ENCODE measurements at places on chromosomes 12 and 14. TPM values are rescaled to one million over a fixed set of nuclear protein-coding genes. Genes with fewer than 3 reads are reported as not detected.

- no peaks in the 10 kb centered on the region for H3K4me1 ChIP-seq
- no peak overlapping the region for H3K4me3 ChIP-seq
- no peaks in the 10 kb centered on the region for H3K36me3 ChIP-seq
- H3K27me3 ChIP-seq, result no peaks in the 10 kb centered on the region
Observed at GRCh38 chr12:4979737-4980136, 63.9 kb upstream of the KCNA5 start.

DNA sequence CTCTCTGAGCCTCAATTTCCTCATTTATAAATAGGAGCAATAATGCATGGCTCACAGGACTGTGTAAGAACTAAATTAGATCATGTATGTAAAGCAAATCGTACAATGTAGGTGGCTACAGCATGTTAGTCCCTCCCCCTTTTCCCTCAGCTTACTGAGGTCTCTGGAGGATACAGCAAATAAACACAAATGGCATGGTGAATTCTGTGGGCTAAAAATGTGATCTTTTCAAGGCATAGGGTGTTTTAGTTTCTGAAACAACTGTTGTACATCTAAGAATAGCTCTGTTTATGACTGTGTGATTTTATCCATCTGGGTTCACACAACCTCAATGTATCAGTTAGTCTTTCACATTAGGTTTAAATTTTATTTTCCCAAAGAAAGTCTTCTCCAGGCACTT lies 121.2 kb upstream of the PLEKHG7 start:
- H3K36me3 ChIP-seq, result no peaks in the 10 kb centered on the region
- H3K27me3 ChIP-seq, result no peaks in the 10 kb centered on the region
- H3K27ac ChIP-seq, result no peak overlapping the region
- no peak for DNase-seq

DNA sequence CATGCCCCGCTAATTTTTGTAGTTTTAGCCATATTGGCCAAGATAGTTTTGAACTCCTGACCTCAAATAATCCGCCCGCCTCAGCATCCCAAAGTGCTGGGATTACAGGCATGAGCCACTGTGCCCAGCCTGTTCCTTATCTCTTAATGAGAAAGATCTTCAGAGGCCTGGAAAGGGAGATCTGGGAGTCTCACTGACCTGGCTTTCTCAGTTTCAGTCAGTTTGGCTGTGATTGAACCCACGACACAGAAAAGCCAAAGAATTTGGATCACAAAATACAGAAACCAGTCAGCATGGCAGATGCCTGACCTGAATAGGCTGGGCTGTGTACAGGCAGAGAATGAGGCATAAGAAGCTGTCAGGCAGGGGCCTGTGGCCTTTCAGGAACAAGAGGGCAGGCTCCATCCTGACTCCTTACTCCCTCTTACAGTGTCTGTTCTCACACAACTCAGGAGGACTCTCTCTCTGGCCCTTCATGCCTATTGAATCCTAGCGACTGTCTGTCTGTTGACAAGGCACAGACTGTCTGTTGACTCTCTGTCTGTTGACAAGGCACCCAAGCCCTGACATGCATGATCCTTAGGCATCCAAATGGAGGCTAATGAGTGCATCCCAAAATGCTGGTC lies 366.5 kb upstream of the CCDC196 start:
- H3K4me3 ChIP-seq, result no peak overlapping the region
- no peaks in the 10 kb centered on the region for H3K4me1 ChIP-seq
- H3K27me3 ChIP-seq, result no peaks in the 10 kb centered on the region
- H3K36me3 ChIP-seq, result no peaks in the 10 kb centered on the region
- no peak for DNase-seq

DNA sequence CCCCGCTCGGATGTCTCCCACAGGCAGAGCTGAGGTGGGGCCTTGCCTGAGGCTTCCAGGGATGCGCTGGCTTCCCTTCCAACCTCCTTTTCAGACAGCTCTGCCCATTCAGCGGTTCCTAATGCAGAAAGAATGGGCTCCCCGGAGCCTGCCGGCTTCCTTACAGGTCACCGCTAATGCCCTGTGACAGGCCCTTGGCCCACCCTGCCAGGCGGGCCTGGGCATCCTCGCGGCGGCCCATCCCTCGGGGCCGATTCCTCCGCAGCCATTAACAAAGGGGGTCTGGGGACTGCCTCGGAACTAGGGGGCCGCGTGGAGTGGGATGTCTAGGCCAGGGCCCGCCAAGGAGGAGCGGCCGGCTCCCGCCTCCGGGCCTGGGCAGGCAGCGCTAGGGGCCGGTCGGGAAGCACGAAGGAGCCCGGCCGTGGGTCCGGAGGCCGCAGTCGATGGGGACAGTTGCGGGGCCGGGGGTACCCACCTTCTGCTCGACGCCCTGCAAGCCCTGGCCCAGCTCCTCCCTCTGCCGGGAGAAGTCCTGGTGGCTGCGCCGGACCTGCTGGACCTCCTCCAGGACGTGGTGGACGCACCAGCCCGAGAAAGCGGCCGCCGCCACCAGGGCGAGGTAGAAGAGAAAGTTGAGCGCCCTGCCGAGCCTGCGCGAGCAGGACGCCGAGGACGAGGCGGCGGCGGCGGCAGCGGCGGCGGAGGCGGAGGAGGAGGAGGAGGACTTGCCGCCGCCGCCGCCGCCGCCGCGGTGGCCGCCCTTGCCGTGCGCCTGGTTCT lies 738 bp downstream of the CKAP4 start:
- DNase-seq, result peak; percentile 92
- H3K36me3 ChIP-seq, result no peaks in the 10 kb centered on the region
- peak overlapping the region; percentile 90 for H3K27ac ChIP-seq

DNA sequence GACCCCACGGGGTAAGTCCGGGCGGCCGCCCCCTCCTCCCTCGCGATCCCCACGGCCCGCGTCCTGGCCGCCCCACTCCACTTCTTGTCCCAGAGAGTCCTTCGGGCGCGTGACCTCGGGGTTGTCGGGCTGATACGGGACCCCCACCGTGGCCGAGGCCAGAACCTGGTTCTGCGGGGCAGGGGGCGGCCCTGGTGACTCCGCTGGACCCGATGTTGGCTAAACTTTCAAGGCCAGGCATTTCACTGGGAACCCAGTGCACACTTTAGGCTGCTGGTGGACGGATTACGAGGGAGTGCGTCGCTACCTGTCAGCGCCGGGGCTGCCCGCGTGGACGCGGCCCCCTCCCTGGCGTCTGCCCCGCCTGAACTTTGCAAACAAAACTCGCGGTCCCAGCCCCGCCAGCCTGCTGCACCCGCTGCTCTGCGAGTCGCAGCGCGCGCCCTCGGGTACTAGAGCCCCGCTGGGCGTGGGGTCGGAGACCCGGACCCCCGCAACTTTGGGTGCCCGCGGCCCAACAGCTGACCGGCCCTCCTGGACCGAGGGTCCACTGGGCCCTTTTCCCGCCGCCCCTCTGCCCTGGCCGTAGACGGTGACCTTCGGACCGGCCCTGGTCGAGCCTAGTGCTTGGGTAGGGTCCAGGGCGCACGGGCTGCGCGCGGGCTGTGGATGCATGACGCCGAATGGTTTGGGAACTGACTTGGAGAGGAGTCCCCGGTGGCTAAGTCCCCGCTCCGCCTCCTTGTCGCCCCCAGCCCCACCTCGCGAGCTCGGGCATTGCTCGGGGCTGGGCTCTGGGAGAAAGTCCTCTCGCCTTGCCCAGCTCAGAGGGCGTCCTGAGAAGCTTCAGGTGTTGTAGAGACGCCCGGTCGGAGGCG lies 624 bp downstream of the RIN3 start:
- DNase-seq, result peak; percentile 89
- peak overlapping the region; percentile 81 for H3K4me3 ChIP-seq
- peaks cover 80% of the 10 kb centered on the region for H3K4me1 ChIP-seq
- peaks cover 19% of the 10 kb centered on the region for H3K27me3 ChIP-seq

DNA sequence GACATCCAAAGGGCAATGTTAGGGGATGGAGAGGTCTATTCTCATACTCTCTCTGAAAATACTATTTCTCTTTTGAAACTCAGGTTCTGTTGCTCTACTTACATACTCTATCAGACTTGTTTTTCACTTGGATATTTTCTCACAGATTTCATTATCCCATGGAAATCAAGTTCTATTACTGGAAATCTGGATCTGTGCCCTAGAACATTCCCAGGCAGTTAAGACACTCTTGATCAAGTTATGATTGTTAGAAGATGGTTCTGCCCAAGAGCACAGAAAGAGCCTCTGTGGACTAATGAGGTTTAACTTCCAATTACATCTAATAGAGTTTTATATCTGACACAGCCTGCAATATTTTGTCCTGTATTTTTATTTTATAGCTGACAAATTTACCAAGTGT lies 591.0 kb upstream of the ATP2B1 start:
- peaks cover 23% of the 10 kb centered on the region for H3K4me1 ChIP-seq
- no peak overlapping the region for H3K4me3 ChIP-seq
- H3K27ac ChIP-seq, result peak overlapping the region; percentile 60
- no peak for DNase-seq
- no peaks in the 10 kb centered on the region for H3K27me3 ChIP-seq

DNA sequence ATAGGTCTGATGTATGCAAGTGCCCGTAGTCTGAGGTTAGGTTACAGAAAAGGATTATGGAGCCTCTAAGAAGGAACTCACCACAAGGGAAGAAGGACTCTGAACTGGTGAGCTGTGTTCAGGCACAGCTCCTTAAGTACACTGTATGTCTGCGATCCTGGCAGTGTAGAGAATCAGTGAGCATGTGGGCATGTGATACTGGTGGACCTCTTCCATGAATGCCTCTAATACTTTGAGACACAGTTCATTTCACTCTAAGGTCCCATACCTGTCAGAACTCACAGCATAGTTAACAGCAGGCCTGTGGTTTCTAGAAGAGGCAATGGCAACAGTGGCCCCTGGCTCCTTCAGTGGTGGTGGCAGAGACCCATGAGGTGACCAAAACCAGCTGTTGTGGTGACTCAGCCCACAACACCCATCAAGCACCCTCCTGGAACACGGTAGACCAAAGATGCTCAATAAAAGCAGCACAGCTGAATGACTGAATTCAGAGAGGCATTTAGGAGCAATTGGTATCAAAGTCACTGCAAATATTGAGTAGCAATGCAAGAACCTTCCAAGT lies 6.9 kb upstream of the OR6J1 start:
- no peak overlapping the region for H3K27ac ChIP-seq
- H3K4me1 ChIP-seq, result no peaks in the 10 kb centered on the region

DNA sequence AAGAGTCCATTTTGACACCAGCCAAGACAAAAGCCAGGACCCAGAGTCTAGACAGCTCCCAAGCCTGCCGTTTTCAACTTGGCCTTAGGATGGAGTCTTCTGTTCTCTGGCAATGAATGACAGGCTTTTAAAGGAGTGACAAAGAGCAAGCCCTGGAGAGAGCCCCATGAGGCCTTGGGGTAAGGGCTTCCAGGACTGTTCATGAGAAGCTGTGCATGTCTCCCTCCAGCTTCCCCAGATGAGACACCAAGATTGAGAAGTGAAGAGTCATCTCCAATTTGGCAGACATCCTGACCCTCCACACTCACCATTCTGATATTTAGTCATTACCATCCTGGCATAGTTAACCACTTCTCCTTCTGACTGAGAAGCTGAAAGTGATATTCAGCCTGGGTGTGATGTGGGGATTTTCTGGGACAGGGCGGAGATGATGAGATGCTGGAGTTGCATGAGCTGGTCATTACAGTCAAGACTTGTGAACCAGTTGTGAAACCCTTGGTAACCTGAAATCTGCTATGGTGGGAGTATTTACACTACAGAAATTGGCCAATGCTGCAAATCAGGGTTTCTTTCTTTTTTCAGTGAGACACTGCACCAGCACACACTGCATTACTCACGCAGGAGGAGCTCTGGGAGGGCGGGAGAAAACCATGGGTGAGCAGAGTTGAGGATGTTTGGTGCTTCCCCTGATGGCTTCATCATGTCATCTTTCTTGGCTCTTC lies 77.8 kb downstream of the VCPKMT start:
- no peaks in the 10 kb centered on the region for H3K27me3 ChIP-seq
- H3K4me3 ChIP-seq, result no peak overlapping the region
- H3K27ac ChIP-seq, result peak overlapping the region; percentile 65

GRCh38 chr14:88682495-88683114 lies 110.1 kb downstream of the EML5 start:
- no peak for DNase-seq
- no peak overlapping the region for H3K4me3 ChIP-seq
- no peaks in the 10 kb centered on the region for H3K27me3 ChIP-seq

DNA sequence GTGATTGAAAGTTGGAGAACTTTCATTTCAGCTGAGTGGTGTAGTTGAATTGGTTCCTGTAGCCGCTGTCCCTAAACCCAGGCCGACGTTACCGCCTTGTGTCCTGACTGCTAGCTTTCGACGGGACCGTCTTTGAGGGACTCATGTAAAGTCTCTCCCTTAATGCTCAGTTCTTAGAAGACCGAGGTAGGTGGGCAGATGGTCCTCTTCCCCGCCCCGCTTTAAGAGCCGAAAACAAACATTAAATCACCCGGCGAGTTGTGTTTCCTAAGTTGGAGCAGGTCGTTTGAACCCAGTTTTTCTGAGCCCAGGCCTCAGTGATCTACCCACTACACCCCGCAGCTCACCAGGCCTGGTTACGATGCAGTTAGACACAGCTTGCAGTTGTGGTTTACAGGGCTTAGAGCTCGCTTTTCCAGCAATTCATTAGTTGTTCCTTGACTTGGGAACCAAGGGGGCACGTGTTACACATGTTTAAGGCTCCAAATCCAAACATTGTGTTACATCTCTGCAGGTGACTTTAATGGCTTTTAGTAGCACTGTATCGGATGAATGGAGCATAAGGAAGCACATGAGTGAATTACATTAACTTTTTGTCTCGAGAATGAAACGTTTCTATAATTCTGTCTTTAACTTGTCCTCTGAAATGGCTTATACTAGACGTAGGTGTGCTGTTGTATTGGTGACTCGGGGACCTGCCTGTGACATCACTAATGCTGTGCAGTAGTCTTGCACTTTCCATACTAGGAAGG lies 790 bp downstream of the NEDD1 start:
- peak overlapping the region; percentile 98 for H3K27ac ChIP-seq
- H3K36me3 ChIP-seq, result no peaks in the 10 kb centered on the region
- peak; percentile 76 for DNase-seq
- H3K4me1 ChIP-seq, result peaks cover 28% of the 10 kb centered on the region

GRCh38 chr14:95257521-95257920 lies 62.2 kb downstream of the CLMN start:
- H3K4me3 ChIP-seq, result no peak overlapping the region
- H3K36me3 ChIP-seq, result no peaks in the 10 kb centered on the region
- no peak for DNase-seq
- peaks cover 3% of the 10 kb centered on the region for H3K4me1 ChIP-seq

GRCh38 chr14:51609251-51609954 lies 42.3 kb upstream of the FRMD6 start:
- DNase-seq, result no peak
- no peak overlapping the region for H3K27ac ChIP-seq

DNA sequence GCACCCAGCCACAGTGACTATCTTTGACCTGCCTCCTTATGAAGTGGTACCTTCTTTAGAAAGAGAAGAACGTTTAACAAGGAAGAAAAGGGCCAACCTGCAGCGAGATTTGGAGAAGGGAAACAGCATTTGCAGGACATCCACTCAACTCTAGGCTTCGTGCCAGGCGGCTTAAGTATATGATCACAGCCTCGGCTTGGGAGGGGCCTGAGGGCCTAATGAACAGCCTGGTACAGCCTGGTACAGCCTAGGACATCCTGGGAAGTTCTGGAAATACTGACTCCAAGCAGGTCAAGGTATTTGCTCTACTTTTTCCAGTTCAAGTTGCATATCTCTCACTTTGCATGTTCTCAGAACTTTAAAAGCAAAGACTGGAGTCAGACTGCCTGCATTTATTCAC lies 16.1 kb downstream of the HCAR2 start:
- H3K27me3 ChIP-seq, result no peaks in the 10 kb centered on the region
- H3K27ac ChIP-seq, result no peak overlapping the region
- H3K4me3 ChIP-seq, result no peak overlapping the region
- no peaks in the 10 kb centered on the region for H3K36me3 ChIP-seq
- no peak for DNase-seq

DHRS4L2 gene
- 31.3 TPM for polyA plus RNA-seq

KCNH5 gene
- polyA plus RNA-seq, result 0.02 TPM

KLRD1 gene
- polyA plus RNA-seq, result 2.2 TPM

ALDH6A1 gene
- 2.3 TPM for polyA plus RNA-seq

TMEM117 gene
- polyA plus RNA-seq, result 2.2 TPM

MUCL1 gene
- not detected for polyA plus RNA-seq

PRORP gene
- polyA plus RNA-seq, result 17.0 TPM

CEP170B gene
- 0.58 TPM for polyA plus RNA-seq

Measured in spleen (tissue), 13 donors.